ENCODE measurements at places on chromosomes 5 and 9. TPM values are rescaled to one million over a fixed set of nuclear protein-coding genes. Genes with fewer than 3 reads are reported as not detected.
A peak's percentile ranks its signal among the peaks of the same experiment; 100 is the strongest.

CLIC3 gene
- total RNA-seq = not detected

CCL19 gene
- not detected for total RNA-seq

PPP2CA gene
- total RNA-seq = 79.1 TPM

PCDHGA12 gene
- total RNA-seq = 8.8 TPM

SGCD gene
- total RNA-seq = 3.7 TPM

GABRA1 gene
- total RNA-seq = not detected

DNA sequence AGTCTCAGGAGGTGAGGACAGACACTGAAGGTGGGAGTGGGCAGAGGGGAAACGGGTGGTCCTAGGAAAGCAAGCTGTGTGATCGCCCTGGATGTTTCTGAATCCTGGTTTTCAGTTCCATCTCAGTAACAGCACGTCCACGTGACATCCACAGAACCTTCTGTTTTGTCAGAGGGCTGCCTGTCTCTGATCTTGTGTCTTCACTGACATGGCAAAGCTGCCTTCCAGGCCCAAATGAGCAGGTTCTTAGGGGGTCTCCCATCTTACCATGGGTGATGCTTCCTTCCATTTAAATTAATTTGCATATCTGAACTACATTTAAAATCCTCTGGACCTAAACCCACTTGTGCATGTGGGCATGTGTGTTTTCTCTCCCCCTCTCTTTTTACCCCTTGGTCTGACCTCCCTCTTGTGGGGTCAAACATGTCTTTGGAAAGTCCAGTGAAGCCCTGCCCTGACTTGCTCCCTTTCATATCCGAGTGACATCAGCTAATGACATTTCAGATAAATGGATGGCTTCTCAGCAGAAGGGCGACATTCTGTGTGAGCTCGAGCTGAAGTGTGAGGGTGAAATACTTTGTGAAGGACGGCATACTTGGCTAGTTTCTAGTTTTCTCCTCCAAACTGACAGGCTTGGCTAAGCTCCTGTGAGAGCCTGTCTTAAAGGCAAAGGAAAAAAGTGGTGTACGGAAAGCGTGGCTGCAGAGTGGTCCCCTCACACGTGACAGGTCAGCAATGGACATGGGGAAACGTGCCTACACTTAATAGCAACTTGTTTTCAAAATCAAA is 204.8 kb upstream of the S1PR3 start:
- DNase-seq = no peak

DNA sequence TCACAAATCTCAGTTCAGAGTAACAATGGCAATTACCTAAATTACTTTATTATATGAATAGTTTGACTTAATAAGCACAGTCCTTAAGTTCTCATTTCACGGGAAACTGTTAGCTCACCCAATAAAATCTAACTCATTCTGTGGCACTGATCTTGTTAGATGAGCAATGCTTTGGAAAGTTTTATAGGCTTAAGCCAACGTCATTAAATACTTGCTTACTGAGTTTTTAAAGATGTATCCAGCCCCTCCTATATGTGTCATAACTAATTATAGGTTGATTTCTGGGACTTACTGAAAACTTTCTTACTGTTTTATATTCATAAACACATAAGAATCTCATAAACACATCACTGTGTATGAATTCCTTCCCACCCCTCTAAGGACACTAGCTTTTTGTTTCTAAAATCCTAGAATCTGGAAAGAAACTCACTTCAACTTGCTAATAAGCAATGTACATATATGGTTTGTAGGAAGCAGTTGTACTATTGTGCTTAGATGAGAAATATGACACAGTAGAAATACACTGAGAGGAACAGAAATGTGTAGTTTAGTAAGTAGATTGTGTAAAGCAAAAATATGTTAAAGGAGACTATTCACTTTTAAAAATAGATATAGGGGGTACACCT is 14.1 kb upstream of the MARCOL start:
- DNase-seq = no peak

GRCh38 chr5:27341342-27341741 is 303.0 kb upstream of the CDH9 start:
- DNase-seq = no peak

DNA sequence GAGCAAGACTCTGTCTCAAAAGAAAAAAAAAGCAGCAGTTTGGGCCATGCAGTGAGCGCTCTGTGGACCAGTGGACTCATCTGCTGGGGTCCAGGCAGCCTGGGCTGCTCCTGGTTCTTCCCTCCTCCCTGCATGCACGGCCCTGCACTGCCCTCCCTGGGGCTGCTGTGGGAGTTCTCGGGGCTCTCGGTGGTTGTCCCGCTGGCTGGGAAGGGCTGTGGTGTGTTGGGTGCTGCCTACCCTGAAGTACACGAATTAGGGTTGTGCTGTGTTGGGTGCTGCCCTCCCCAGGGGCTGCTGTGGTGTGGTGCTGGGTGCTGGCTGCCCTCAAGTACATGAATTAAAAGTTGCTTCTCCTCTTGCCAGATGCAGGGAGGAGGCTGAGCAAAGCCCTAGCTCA is 18.3 kb upstream of the CLPTM1L start:
- DNase-seq = no peak

DNA sequence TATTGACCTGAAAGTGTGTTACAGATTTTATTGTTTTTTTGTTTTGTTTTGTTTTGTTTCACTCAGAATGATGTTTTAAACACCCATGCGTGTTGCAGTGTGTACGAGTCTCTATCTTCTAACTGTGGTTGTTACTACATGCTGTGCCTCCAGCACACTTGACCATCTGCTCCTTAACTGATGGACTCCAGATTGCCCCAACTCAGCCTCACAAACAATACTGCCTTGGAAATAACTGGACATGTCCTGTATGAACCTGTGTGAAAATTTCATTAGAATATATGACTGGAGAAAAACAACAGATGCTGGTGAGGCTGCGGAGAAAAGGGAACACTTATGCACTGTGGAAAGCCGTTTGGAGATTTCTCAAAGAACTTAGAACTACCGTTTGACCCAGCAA is 68.7 kb upstream of the HAND1 start:
- DNase-seq = no peak

DNA sequence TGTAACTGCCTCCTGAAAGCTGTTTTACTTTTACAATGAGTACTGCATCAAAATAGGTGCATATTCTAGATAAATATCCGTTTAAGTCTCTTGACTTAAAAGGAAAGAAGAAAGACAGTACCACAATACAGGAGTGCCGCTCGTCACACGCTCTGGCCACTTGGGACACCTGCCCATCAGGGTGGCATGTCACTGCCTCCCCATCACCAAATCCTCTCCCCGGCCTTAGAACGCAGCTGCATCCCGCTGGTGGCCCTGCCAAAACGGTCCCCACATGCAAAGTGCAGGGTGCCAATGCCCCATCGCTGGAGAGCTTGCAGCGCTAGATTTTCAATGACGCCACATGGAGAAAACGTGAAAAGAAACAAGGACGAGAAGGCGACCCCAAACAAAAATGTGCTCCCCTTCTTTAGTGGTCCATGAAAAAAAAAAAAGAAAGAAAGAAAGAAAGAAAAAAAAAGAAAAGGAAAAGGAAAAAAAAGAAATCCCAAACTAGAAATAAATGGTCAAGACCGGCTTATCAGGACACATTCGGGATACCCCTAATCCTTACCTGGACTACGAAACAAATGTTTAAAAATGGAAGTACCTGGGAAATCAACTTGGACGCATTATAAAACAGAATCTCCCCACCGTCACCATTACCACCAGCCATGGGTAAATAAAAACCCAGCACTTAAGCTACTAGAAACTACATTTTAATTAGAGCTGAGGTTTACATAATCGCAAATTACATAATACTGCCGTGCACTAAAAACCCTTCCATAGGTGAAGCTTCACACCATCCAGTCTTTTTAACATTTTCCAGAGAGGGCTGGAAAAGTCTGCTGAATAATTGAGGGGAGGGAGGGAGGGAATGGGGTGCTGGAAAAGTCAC is 1.0 kb downstream of the ANKH start:
- peak; percentile 36 for DNase-seq

DNA sequence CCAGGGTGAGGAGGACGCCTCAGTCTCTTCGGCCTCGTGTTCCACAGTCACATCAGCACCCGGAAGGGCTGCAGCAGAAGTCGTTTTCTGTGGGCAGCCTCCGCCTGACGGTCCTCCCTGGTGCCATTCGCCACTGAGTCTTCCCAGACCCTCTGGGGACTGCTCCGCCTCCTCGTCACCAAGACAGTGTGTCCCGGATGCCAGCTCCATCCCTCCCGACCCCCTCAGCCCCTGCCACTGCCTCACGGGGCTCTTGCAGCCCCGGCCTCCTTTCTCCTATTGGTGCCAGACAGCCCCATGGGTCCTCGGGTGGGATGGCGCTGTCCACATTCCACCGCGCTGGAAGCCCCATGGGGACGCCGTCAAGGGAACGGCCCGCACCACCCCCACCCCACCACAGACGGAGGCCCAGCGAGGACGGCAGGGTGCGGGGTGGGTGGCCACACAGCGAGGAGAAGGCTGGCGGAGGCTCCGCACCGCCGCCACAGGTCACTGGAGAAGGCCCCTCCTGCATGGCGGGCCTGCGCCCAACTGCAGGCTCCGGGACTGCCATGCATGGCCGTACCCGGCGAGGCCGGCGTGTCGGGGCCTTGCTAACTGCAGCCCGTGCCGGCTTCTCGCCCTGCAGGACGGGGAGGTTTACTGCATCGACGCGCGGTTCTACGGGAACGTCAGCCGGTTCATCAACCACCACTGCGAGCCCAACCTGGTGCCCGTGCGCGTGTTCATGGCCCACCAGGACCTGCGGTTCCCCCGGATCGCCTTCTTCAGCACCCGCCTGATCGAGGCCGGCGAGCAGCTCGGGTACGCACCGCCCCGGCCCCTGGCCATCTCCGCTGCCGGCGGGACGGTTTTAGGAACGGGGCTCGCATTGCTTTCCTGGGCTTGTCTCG is 43.6 kb upstream of the CACNA1B start:
- DNase-seq = no peak

GRCh38 chr5:13325765-13326164 is 618.7 kb downstream of the DNAH5 start:
- no peak for DNase-seq

- DNase-seq = no peak
Observed at GRCh38 chr9:106668534-106668933, 194.4 kb upstream of the ZNF462 start.

DNA sequence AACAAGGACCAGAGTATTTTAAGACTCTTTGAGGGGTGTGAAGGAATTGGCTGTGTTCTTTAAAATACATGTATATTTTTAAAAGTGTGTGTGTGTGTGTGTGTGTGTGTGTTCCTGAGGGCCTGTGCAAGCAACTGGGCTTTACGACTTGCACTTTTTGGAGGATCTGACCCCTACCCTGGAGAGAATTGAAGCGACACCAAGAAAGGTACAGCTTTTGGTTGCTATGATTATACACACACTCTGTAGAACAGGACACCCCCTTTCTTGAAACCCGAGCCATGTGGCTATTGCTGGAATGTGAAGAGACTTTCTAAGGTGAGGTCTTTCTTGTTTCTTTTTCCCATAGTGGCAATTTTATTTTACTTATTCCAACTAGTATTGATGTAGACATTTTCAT is 988 bp downstream of the SHISAL2B start:
- no peak for DNase-seq
